ENCODE measurements at places on chromosomes 4 and X. TPM values are rescaled to one million over a fixed set of nuclear protein-coding genes. Genes with fewer than 3 reads are reported as not detected.

The SEC24D gene
- total RNA-seq, result 32.7 TPM

The HPGD gene
- 19.5 TPM for total RNA-seq

The ZNF157 gene
- total RNA-seq, result 0.34 TPM

The KIAA1210 gene
- total RNA-seq, result not detected

The MAGIX gene
- total RNA-seq, result 1.5 TPM

The CT45A10 gene
- total RNA-seq, result not detected

The C4orf36 gene
- total RNA-seq, result not detected

The MAGEA2 gene
- not detected for total RNA-seq

The SLC49A3 gene
- total RNA-seq, result 0.37 TPM

The SHROOM4 gene
- total RNA-seq, result not detected

- no peak for DNase-seq
Observed at GRCh38 chrX:148382983-148383382, 117.4 kb upstream of the AFF2 start.

- DNase-seq, result no peak
Observed at GRCh38 chr4:114021451-114021850, 42.0 kb upstream of the ARSJ start.

DNA sequence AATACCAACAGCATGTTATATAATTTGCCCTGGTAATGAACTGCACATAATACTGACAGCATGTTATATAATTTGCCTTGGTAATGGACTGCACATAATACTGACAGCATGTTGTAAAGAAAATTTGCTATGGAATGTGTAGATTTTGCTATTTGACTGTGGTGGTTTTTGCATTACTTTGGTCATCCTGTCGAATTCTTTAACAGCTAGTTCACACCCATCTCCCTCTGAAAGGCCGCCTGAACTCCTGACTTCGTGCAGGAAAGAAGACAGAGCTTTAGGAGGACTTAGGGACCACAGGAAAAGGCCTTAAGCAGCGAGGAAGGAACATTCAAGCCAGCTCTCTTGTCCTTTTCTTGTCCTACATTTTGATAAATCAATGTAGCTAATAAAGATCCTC lies 45.2 kb upstream of the DCLK2 start:
- no peak for DNase-seq

- DNase-seq, result no peak
Observed at GRCh38 chr4:80412322-80412721, 76.8 kb downstream of the CFAP299 start.

DNA sequence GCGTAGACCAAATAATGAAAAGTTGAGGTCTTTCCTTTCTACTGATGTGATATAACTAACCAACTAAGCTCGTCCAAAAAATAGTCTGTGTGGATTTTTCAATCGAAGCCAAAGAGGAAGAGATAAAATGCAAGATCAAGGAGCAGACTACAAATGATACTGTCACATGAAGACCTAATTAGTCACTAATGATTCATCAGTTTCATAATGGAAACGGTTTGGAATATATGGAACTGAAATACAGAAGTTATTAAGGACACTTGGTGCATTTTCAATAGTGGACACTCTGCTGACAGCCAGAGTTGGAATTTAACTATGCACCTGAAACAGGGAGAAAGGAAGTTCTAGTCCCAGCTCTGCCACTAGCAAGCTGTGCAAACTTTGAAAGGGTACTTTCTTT lies 119.8 kb downstream of the GUCY2F start:
- no peak for DNase-seq

DNA sequence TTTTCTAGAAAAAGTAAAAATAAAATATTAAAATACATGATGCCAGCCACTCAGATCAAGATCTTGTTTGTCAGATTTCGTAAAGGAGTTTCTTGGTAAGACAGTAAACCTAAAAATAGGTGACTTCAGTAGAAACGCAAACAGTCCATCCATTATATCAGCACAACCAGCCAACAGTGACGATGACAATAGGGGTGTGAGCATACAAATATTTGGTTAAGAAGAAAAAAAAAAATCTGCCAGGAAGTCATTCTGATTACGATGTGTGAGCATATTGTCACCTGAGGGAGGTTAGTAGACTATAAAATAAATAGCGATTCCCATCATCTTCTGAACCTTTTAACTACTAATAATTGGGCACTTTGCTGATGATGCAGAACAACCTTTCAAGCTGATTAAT lies 37.6 kb downstream of the SLC7A11 start:
- no peak for DNase-seq

GRCh38 chr4:143339497-143339896 lies 2.8 kb downstream of the GAB1 start:
- no peak for DNase-seq

DNA sequence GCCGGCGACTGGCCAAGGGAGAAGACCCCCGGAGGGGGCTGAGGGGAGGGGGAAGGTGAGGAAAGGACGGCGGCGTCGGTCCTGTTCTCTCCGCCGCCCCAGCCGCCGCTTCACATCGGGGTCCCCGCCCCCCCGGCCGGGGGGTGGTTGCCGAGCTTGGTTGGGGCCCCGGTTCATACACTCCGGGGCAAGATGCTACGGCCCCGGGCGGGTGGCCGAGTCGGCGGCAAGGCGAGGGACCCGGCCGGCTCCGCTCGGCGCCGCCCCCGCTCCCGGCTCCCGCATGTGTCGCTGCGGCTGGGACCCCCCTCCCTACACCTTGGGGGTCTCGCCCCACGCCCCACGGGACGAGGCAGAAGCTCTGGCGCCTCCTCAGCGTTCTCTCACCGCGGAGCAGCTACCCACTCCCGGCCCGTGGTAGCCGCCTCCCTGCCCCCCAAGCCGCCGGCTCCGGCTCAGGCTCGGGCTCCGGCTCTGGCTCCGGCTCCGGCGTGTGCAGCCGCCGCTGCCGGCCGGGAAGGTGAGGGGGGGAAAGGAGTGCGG lies 461 bp downstream of the FBXW7 start:
- DNase-seq, result peak; percentile 43

DNA sequence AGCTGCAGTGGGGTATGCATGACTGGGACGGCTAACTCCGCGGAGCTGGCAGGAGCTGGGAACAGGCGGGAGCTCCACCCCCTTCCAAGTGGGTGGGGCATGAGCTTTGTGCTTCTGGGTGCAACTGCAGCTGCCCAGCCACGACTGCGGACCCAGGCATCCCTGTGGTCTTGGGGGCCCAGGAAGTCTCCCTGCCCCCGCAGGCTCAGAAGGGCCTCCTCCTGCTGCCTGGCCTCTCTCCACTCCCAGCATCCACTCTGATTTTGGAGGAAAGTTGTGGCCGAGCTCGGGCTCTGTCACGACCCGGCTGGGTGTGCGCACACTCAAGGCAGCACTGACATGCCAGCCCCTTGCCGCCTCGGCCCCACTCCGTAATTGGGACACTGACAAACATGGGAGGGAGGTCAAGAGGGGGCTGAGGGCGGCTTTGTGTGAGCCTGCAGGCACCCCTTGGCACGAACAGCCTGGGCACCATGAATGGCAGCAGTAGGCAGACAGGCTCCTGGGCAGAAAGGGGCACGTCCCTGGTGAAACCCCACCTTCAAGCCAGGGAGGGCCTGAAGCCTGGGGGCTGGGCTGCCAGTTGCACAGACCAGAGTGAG lies 822.6 kb downstream of the GLUD2 start:
- DNase-seq, result no peak

- DNase-seq, result no peak
Observed at GRCh38 chr4:112381996-112382692, 85.0 kb downstream of the ALPK1 start.

GRCh38 chr4:76377911-76378310 lies 43.0 kb downstream of the CCDC158 start:
- peak; percentile 64 for DNase-seq

DNA sequence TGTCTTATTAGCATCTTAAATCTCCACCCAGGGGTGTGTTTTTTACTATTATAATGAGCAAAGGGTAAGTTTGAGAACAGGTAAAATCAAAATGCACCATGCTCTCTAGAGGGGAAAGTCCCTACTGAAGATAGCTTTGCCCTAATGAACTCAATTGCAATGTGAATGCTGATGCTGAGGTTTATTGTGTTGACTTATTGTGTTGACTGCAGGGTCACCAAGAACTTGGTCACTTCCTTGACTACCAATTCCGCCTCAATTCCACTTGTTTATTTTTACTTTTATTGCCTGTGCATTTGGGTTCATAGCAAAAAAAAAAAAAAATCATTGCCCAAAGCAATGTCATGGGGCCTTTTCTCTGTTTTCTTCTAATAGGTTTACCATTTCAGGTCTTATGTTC lies 67.7 kb upstream of the SRD5A3 start:
- DNase-seq, result no peak

DNA sequence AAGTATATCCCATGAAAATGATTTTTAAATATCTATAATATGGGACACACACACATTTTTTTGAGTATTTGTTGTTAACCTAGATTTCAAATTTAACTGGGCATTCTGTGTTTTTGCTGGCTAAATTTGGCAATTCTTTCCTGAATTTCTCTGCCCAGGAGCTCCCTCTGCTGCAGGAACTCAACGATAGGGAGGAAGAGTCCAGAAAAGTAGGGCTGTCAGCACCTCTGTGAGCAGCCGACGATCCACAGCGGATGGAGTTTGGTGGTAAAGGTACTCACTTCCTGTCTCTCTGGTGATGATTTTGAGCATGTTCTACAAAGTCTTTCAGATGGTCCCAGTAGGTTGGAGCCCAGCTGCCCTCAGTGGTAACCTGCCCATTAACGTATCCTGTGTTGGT lies 23.1 kb upstream of the TMEM184C start:
- DNase-seq, result peak; percentile 25

DNA sequence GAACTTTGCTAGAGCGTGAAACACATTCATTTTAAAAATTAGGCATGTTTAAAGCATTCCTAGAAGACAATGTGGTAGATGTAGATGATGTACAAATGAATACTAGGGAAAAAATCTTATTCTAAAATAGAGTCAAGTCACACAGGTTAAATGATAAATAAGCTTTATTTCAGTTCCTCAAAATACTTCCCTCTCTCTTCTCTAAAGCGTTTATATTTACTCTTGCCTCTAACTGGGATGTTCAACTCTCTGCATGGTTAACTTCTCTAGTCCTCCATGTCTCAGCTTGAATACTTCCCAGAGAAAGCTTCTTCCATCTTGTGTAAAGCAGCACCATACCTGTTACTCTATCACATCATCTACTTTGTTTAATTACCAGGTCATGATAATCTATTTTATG lies 30.9 kb upstream of the GLRA3 start:
- no peak for DNase-seq

DNA sequence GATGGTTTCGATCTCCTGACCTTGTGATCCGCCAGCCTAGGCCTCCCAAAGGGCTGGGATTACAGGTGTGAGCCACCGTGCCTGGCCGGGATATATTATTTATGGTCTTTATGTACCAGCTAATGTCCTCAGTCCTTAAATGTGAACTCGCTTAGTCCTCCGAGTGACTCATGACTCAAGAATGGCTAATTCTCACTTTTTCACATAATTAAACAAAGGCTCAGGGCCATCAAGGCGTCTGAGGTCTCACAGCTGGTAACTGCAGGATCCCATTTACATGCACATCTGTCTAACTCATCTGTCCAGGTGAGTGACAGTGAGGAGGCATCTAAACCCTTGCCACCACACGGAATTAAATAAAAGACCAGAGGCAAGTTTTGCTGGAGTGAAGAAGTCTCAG lies 73.5 kb downstream of the HS3ST1 start:
- no peak for DNase-seq

- DNase-seq, result no peak
Observed at GRCh38 chr4:856225-856901, 30.4 kb upstream of the CPLX1 start.

- DNase-seq, result no peak
Observed at GRCh38 chr4:83905952-83906351, 370.0 kb downstream of the GPAT3 start.

DNA sequence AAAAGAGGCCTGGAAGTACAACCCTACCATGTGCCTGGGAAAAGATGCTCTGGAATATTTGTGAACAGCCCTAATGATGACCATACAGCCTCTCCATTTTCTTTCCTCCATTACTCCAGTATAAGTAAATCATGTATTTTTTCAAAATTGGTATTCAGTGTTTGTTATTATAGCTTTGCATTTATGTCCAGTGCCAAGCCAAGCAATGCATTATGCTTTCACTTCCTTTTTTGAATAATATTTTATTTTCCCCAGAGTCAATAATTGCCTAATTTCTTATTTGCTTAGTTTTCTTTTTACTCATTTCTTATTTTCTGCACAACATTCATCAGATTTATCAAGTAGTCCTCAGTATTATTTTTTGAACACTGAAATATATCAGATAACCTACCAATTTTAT lies 49.3 kb upstream of the EOLA2 start:
- DNase-seq, result no peak

- no peak for DNase-seq
Observed at GRCh38 chrX:110786486-110786885, 9.1 kb downstream of the CHRDL1 start.

DNA sequence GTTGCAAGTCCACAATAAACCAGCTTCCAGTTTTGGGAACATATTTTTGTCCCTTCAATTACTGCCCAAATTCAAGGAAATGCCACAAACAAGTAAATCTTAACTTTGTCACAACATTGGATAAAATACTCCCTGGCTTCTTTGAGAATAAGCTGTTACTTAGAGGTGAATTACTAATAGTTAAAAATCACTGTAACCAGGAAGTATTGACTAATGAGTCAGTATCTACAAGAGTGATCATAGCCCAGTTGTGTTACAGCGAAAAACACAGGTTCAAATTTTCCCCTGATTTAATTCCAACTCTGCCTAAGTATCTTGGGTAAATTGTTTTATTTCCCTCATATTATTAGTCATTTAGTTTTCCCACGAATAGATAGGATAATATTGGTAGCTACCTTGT lies 291.2 kb upstream of the PPARGC1A start:
- no peak for DNase-seq

DNA sequence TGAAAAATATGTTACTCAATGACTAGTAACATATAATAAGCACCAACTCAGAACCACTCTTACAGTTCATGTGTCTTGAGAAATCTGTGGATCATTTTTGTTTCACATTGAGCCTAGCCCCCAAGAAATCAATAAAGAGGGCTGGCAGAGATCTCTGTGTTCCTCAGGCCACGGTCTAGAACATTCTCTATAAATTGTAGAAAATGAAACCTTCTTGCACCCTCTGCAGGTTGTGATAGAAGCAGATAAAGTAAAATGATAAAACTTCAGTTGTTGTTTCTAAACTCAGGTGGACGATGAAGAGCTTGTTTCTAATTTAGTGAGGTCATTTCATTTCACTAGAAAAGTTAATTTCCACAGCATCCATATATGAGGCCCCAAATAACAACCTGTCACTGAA lies 182.7 kb downstream of the KIT start:
- no peak for DNase-seq

DNA sequence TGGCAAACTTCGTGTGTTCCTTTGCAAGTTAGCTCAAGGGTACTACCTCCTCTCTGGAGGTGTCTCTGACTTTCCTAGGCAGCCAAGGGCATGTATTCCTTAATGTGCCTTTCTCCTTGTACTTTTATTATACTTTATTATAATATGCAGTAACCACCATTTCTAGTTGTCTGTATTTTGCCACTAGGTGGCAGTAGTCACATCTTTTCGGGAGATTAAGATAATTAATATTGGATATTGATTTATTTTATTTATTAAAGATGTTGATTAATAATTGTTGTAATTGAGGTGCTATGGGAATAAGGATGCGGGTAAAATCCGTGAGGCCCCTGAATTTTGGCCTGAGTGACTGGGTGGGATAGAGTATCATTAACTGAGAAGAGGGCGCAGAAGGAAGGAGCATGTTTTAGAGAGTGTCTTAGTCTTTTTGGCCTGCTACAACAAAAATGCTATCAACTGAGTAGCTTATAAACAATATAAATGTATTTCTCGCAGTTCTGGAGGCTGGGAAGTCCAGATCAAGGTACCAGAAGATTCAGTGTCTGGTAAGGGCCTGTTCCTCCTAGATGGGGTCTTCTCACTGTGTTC lies 153.3 kb downstream of the TMEM164 start:
- DNase-seq, result no peak

- no peak for DNase-seq
Observed at GRCh38 chr4:81508411-81509185, 36.9 kb upstream of the RASGEF1B start.

Data from activated CD8-positive, alpha-beta T cell treated with anti-CD3 and anti-CD28 coated beads, Interleukin-2, amount 10 ng/mL, durations not matched to agents 7 days and 5 days (primary cell).